NCI-H1417 (cell line): ENCODE measurements at places on chromosomes 12 and 14.

GRCh38 chr12:48352157-48352760 is 1.5 kb upstream of the ZNF641 start:
- DNase-seq, result no peak

DNA sequence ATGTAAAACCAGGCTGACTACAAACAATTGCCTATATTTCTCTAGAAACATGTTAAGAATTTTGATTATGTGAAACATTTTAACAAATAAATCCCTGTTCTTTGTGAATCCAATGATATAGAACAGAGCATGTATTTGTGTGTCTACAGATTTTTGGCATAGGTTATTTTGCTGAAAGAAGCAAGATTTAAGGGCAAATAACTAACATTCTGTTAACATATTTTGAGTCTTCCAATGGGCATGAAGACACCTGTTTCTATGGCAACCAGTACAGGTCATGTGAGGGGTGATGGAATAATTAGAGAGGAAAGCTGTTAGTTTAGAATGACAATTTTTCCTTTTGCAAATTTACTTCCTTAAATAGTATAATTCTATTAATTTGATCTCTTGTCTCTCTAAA is 8.8 kb downstream of the ART4 start:
- no peak for DNase-seq

DNA sequence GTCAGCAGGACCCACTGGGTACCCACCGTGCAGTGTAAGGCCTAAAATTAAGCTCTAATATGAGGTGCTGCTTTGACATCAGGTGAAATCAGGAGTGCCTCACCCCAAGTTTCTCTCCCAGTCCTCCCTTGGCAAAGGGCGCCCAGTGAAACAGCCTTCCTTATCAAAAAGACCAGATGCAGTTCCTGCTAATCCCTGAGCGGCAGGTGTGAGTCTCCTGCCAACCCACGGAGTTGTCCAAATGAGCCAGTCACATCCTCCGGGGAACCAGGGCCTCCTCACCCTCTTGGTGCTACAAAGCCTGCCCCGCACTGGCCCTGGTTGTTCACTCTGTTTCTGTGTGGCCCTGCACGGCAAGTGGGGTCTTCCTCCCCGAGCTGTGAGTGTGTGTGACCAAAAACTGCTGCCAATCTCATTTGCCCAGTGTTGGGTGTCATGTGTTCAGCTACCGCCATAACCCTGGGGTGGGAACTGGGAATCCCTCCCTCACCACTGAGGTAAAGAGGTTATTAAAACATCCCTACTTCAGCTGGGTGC is 20.2 kb upstream of the P2RX4 start:
- no peak for DNase-seq

GRCh38 chr14:30507209-30507608 is 51.7 kb upstream of the G2E3 start:
- DNase-seq, result no peak

DNA sequence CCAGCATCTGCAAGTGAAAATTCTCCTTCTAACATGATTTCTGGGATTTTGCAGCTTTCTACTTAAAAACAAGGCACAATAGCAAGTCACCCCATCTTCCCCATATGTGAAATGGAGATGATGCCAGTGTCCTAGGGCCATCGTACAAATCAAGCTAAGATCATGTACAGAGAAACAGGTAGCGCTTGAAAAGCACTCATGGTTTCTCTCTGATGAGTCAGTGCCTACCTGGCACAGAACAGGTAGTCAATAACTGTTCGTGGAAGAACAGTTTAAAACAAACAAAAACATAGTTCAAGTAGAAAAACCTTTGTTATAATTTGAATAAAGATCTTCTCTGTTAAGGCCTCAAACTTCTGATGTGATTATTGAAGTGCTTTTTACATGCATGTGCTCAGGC is 46.9 kb downstream of the RAD52 start:
- DNase-seq, result no peak

- DNase-seq, result no peak
Measured at GRCh38 chr14:68784226-68784910, 8.5 kb downstream of the ZFP36L1 start.

DNA sequence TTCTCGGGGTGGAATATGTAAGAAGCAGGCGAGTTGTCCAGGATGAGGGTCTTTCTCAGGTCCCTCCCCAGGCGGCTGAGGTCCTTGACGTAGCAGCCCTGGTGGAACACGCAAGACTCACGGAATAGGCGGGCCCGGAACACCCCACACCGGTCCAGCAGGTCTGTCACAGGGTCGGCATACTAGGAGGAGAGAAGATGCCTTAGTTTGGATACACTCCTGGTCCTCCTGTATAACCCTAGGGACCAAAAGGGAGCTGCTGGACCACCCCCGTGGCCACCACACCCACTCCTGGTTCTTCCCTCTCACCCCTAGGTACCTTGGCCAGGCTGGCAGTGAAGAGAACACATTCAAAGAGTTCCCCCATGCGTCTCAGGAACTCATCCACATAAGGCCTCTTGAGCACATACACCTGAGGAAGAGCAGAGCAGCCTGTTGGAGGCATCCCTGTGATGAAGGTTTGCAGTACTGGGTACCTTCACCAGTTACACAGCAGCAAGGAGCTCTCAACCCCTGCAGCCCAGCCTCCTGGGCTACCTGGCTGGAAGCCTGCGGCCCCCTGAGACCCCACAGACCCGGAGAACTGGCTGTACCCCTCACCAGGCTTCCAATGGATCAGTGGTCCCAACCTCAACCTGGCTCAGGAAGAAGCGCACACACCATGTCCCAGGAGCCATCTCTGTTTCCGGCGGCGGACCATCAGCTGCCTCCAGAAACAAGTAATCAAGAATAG is 5.5 kb upstream of the AVIL start:
- DNase-seq, result no peak

DNA sequence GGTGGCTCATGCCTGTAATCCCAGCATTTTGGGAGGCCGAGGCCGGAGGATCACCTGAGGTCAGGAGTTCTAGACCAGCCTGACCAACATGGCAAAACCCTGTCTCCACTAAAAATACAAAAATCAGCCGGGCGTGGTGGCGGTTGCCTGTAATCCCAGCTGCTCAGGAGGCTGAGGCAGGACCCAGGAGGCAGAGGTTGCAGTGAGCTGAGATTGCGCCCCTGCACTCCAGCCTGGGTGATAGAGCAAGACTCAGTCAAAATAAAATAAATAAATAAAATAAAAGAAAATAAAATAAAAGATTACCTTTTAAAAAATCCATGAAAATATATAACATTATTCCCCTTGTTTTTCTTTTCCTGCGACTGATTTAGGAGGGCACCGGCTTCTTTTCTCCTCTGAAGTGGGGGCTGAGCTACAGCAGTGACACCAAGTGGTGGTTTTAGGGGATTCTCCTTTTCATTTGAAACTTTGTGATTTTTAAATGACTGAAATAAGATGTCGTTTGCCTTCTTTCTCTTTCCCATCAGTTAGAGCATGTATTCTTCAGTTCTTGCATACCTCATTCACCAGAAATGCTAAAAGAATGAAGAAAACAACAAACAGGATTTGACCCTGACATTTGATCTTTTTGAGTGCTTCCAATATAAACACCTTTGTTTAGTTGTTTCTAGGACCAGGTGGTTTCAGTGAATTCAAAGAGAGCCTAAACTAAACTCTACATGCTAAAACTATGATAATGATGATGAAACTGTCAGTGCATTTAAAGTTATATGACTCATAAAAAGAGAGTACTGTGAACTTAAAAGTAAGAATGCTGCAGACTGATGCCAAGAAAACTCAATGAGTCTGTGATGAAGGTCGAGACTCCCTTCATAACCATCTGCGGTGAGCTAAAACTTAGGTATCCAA is 22.6 kb upstream of the PKP2 start:
- DNase-seq, result peak; percentile 8

- no peak for DNase-seq
Measured at GRCh38 chr14:100398044-100398443, 74.9 kb downstream of the SLC25A47 start.

- DNase-seq, result no peak
Measured at GRCh38 chr12:116975779-116976393, 65.1 kb downstream of the FBXW8 start.

DNA sequence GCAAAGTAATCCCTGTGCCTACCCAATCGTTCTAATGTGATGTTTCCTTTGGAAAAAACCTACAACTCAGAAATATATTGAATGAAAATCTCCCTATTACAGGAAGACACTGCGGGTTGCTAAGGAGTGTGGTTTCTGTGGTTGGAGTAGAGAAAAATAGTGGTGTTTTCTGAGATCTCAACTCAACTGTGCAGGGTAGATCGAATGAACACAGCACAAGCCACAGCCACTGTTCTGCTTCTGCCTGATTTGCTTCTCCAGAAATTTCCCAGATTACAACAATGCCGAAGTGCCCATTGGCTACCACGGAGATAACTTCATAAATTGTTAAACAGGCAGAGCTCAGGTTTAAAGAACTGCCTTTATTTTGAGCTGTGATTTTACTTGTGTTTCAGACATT is 480.4 kb downstream of the DIO2 start:
- DNase-seq, result no peak

- DNase-seq, result no peak
Measured at GRCh38 chr12:93376436-93377251, 1.1 kb upstream of the NUDT4 start.

- no peak for DNase-seq
Measured at GRCh38 chr12:124592481-124593160, 25.2 kb upstream of the NCOR2 start.

- no peak for DNase-seq
Measured at GRCh38 chr14:55130196-55130550, 1.1 kb downstream of the LGALS3 start.

GRCh38 chr12:100895192-100895591 is 100.6 kb downstream of the ANO4 start:
- DNase-seq, result no peak

DNA sequence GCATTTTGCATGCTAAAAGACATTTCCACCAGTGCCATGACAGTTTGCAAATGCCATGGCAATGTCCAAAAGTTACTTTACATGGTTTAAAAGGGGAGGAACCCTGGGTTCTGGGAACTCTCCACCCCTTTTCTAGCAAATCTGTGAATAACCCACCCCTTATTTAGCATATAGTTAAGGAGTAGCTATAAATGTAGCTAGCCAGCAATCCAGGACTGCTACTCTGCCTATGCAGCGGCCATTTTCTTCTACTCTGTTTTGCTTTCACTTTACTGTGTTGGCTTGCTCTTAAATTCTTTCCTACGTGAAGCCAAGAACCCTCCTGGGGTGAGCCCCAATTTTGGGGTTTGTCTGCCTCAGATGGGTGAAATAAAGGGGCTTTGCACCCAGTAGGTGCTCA is 141.0 kb downstream of the PTPN11 start:
- no peak for DNase-seq

DNA sequence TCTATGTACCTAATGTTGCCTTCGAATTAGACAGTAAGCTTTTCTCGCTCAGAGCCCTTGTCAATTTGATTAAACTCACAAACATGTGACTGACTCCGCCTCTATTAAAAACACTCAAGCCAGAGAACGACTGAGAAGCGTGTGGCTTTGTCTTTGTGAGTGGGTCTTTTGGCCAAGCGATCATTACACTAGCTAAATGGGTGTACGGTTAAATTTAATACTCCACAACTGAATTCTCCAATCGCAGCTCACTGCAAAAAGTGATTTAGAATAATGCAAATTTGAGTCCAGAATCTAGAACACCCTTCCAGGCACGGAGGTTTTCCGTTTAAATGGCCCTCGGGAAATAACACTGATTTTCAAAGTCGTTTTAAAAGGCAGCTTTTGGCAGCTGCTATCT is 253.7 kb downstream of the EFCAB11 start:
- DNase-seq, result no peak

- DNase-seq, result peak; percentile 66
Measured at GRCh38 chr12:53676656-53677015, 753 bp upstream of the ATP5MC2 start.

GRCh38 chr12:107025671-107026070 is 38.7 kb upstream of the MTERF2 start:
- no peak for DNase-seq

GRCh38 chr14:92841930-92842329 is 47.8 kb downstream of the GOLGA5 start:
- no peak for DNase-seq

DNA sequence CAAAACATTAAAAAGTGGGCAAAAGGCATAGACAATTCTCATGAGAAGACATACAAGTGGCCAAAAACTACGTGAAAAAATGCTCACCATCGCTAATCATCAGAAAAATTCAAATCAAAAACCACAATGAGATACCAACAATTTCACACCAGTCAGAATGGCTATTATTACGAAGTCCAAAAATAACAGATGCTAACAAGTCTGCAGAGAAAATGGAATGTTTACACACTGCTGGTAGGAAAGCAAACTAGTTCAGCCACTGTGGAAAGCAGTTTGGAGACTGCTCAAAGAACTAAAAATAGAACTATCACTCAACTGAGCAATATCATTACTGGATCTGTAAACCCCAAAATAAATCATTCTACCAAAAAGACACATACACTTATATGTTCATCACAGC is 76.2 kb downstream of the PRKD1 start:
- no peak for DNase-seq

DNA sequence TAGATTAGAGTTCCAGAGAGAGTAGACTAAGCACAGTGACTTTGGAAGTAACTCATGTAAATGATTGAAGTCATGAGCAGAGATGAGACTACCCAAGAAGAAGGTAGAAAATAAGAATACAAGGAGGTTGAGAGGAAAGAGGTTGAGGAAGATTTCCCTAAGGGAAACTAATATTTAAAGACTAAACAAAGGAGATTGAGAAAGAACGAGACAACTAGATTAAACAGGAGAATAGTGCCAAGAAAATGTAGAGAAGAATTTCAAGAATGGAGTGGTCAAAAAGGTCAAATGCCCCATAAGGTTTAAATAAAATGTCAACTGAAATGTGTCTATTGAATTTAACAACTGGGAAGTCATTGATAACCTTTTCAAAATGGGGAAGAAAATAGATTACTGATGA is 59.0 kb downstream of the RPS29 start:
- DNase-seq, result no peak

GRCh38 chr14:58731465-58732293 is 93.9 kb downstream of the DACT1 start:
- no peak for DNase-seq

DNA sequence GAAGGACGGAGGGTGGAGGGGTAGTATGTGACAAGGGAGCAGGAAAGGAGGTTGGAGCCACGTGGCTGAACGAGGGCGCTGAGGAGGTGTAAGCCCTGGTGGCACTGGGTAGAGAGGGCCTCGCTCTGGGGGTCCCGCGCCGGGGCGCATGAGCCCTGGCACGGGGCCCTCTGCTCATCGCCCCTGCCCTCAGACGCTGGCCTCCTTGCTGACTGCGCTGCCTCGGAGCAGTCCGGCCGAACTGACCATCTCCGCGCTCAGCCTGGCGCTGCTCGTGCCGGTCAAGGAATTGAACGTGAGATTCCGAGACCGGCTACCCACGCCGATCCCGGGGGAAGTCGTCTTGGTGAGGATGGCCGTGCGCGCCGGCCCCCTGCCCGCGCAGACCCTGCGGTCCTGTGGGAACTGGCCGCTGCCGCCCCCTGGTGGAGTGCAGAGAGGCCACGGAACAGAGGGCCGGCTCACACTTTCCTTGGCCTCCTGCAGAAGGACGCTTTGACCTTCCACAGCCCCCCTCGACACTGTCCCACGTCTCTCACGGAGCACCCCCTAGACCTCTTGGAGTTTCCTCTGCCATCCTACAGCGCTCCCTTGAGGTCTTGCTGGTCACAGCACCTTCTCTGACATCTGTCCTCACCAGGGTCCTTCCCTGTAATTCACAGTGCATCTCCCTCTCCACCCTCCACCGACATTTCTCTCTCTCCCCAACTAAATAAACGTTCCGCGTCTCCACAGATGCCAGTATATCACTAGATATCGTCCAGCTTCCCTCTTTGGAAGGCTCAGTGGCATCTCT is 10.5 kb downstream of the ARHGEF25 start:
- peak; percentile 74 for DNase-seq
